ENCODE measurements at places on chromosomes 13 and 19.

GRCh38 chr13:100130092-100130491 is 41.2 kb downstream of the PCCA start:
- no peak for DNase-seq

DNA sequence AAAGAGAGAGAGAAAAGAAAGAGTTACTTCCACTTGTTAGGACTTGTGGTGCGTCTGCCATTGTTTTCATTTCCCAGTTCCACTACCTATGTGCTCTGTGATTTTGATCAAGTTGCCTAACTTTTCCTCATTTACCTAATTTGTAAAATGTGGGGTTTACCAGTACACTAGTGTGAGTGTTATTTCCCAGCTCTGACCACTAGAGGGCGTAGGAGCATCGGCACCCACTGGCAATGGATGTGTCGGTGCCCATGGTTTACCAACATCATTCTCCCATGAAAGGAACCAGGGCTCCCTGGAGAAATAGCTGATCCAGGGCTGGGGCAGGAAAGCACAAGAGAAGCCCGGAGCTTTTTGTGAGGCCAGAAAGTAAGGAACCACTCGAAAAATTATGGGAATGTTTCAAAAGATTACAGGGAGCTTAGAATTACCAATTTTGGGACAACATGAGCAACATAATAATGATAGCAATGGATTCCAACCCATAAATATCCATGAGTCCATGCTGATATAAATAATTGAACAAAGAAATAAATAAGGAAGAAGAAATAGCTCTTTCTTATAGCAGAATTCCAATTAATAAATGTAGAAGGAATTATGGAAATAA is 15.1 kb upstream of the CEACAM4 start:
- DNase-seq, result peak; percentile 83

- DNase-seq, result no peak
Measured at GRCh38 chr13:76635232-76636230, 250.7 kb downstream of the KCTD12 start.

GRCh38 chr19:30856786-30857185 is 484.6 kb downstream of the ZNF536 start:
- DNase-seq, result no peak

DNA sequence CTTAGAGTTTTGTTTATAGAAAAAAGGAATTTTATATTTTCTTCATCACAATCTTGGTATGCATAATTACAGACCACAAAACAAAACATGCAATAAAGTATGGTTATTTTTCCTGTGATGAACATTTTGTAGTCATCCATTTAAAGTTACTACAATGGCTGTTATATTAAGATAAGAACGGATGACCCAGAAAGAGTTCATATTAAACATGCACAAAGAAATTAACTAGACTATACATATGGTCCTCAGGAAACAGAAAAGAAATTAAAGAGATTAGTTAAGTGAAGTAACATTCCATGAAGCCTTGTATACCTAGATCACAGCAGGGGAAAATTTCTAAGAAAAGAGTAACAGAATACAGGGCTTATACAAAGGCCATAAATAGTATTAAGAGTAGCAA is 36.8 kb downstream of the RBM26 start:
- no peak for DNase-seq

- DNase-seq, result peak; percentile 26
Measured at GRCh38 chr13:95924389-95924994, 128.7 kb downstream of the UGGT2 start.

DNA sequence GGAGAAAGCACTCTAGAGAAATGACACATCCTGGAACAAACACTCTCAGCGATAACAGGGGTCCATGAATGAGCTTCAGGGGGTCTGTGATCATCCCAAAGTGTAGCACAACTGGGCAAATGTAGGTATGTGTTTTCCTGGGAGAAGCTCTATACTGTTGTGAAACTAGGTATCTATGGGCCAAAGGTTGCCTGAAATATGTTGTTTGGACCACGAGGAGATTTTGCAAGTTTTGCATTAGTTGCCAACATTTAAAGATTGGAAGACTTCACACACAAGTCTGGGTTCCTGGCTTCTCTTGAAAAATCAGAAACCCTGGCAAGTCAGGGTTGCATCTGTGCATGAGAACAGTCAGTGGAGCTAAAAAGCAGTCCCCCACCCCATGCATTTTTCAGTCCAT is 26.7 kb upstream of the POU2F2 start:
- no peak for DNase-seq

All from DMS53 (cell line).